ENCODE measurements at places on chromosomes 5 and 9.

GRCh38 chr5:103244398-103244797 lies 14.2 kb upstream of the MACIR start:
- DNase-seq = no peak

DNA sequence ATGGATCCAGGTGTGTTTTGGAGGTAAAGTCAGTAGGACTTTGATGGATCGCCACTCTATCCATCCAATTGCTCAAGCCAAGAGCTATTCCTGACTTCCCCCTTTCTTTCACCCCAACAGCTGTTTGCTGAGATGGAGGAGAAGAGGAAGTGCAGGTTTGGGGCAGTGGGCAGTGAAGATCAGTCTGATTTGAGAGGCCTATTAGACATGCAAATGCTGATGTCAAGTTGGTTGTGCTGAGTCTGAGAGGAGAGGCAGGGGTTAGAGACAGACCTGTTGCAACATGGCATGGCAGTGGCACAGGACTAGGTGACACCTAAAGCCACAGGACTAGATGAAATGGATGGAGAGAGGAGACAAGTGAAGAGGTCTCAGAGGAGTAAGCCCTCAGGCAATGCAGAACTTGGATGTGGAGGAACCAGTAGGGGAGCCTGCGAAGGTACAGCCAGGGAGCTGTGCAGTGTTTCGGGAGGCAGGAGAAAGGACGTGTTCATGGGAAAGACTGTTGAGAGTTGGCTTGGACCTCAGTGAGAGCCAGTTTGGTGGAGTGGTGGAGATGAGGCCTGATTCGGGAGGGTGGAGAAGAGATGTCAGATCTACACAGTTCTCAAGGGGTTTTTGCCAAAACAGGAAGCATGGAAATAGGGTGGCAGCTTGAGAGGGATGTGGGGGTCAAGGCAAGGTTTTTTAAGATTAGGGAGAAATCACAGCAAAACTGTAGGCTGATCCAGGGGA lies 175.0 kb downstream of the MACROH2A1 start:
- no peak for DNase-seq

DNA sequence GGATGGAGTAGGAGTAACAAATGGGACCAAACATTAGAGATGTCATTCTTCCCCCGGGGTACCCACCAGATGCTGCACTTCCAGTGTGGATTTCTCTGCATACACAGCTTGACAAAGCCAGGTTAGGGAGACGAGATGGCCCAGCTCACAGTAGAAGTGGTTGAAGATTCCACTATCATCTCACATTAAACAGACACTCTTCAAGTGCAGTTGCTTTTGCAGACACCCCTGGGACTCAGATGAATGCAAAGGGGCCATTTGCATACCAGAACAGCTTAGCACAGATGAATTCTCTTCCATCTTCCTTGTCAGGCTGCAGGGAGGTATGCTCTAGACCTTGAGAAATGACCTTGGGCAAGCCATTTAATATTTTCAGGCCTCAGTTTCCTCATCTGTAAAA lies 12.6 kb upstream of the C5orf58 start:
- no peak for DNase-seq

GRCh38 chr5:93193431-93194347 lies 387.3 kb downstream of the NR2F1-AS1 start:
- DNase-seq = no peak

DNA sequence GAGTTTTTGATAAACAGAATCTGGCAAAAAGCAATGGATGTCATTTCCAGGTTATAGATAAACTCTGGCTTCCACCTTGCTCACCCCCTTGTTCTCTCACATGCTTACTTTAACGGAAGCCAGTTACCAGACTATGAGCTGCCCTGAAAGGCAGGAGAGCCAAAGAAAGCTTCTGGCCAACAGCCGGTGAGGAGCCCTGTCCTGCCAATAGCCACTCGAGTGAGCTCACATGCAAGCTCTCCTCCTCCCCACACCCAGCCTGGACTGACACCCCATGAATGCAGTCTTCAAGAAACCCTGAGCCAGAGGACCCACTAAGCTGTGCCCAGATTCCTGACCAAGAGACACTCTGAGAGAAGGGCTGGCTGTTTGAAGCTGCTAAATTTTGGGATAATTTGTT lies 14.4 kb upstream of the SMIM15 start:
- no peak for DNase-seq

DNA sequence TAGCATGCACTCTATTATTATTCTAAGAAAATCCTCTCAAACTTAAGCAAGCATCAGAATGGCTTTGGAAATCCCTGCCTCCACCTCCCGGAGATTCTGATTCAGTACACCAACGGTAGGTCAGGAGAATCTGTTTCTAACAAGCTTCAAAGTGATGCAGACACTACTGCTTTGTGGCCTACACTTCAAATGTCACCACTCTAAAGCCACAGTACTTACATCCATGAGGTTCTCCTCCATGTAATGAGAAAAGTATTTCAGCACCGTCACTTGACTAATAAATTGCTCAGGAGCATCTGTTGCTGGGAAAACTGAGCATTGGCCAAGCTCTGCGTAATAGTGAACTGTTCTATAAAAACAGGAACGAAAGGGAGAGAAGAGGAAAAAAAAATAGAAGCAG lies 4.8 kb downstream of the PLK2 start:
- DNase-seq = no peak

DNA sequence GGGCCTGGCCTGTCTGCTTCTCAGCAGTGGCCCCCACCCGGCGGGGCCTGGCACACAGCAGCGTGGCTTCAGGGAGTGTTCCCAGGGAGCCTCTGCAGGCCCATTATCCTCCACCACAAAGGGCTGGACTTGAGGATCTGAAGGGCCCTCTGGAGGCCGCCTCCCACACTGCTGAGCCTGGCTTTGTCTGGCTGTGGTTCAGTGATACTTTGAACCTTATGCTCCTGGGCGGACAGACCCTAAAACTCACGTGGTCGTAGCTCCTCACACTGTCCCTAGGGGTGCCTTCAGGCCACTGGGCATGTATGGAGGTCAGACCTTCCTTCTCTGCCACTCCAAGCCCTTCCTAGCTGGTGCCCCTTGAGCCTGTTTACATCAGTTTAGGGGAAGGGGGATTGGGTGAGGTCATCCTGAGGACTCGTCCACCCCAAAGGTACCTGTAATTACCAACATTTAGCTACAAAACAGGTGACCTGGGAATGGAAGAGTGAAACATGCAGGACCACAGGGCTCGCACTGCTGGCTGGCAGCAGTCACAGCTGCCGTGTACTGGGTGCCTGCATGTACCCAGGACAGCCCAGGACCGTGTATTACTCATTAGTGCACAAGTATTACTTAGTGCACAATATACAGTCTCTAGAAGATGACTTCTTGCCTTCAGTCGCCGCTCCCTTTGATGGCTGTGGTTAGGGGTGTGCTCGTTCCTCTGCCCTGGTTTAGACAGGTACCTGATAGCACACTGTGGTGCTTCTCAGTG lies 8.5 kb downstream of the GRHPR start:
- DNase-seq = peak; percentile 87

DNA sequence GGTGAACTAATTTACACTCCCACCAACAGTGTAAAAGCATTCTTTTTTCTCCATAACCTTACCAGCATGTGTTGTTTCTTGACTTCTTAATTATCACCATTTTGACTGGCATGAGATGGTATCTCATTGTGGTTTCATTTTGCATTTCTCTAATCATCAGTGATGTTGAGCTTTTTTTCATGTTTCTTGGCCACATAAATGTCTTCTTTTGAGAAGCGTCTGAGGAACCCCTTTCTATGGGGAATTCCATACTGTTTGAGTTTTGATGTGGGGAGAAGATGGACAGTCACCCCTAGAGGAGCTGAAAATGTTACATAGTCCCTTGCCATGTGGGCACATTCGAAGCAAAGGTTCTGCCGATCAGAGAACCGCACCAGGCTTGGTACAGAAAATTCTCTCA lies 207.0 kb upstream of the SLC30A5 start:
- no peak for DNase-seq

DNA sequence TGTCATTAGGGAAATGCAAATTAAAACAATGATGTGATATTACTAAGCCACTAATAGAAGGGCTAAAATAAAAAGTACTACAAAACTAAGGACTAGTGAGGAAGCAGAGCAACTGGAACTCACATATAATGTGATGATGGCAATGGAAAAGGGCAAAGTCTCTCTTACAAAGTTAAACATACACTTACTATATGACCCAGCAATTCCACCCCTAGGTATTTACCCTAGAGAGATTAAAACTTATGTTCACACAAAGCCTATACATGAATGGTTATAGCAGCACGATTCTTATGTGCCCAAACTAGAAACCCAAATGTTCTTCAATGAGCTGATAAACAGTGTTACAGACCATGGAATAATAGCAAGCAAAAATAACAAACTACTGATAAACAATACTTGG lies 643.7 kb downstream of the TLE1 start:
- no peak for DNase-seq
